H4 (cell line): ENCODE measurements at places on chromosomes 6 and 20. TPM values are rescaled to one million over a fixed set of nuclear protein-coding genes. Genes with fewer than 3 reads are reported as not detected.

Gene PLEKHG1
- 2.4 and 6.3 TPM in 2 replicates for total RNA-seq

- no peak for DNase-seq
Observed at GRCh38 chr6:12921467-12921866, 204.9 kb downstream of the PHACTR1 start.

DNA sequence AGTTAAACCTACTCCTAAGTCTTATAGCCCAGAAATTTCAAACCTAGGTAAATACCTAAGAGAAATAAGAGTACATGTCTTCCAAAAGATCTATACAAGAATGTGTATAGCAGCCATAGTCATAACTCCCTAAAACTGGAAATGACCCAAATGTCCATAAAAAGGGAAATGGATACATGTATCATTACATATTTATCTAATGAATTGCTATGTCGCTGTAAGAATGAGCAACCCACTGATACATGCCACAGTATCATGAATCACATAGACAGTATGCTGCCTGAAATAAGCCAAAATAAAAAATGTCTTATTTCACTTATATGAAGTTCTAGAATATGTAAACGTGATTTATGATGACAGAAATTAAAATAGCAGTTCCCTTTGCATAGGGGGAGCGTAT lies 679.5 kb downstream of the MAFB start:
- no peak for DNase-seq

- no peak for DNase-seq
Observed at GRCh38 chr6:11650711-11651110, 113.2 kb downstream of the TMEM170B start.

- DNase-seq, result no peak
Observed at GRCh38 chr20:7294816-7295360, 527.4 kb downstream of the BMP2 start.
